Activated CD4-positive, alpha-beta T cell treated with anti-CD3 and anti-CD28 coated beads for 36 hours (primary cell): ENCODE measurements at places on chromosomes 2 and 18. TPM values are rescaled to one million over a fixed set of nuclear protein-coding genes. Genes with fewer than 3 reads are reported as not detected.

Gene SERPINB2
- total RNA-seq: not detected

Gene IL1A
- total RNA-seq: 6.6 TPM

DNA sequence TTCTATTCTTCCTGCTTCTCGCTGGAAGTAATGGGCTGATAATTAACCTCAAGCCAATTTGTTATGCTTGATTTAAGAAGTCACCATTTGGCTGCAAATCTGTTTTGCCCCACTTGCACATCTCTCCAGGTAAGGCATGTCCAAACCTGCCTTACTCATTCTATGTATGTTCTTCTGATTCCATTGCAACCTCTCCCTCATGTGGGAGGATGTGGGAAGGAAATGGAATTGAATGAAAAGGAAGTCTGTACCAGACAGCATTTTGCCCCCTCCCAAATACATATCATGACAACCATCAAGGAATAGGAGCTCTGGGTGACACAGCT, 131.7 kb downstream of the NRP2 start:
- no peak for DNase-seq

GRCh38 chr2:201191132-201191875, 8.4 kb downstream of the CASP10 start:
- no peak for DNase-seq

DNA sequence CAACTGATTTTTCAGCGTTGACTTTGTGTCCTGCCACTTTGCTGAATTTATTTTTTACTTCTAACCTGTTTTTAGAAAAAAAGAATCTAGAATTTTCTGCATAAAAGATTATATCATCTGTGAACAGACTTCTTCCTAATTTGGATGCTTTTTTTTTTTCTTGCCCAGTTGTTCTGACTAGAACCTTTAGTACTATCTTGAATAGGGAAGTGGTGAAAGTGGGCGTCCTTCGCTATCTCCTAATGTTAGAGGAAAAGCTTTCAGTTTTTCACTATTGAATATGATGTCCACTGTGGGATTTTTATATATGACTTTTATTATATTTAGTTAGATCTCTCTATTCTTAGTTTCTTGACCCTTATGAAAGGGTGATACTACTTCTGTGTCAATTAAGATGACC, 25.7 kb upstream of the KCNJ13 start:
- no peak for DNase-seq

DNA sequence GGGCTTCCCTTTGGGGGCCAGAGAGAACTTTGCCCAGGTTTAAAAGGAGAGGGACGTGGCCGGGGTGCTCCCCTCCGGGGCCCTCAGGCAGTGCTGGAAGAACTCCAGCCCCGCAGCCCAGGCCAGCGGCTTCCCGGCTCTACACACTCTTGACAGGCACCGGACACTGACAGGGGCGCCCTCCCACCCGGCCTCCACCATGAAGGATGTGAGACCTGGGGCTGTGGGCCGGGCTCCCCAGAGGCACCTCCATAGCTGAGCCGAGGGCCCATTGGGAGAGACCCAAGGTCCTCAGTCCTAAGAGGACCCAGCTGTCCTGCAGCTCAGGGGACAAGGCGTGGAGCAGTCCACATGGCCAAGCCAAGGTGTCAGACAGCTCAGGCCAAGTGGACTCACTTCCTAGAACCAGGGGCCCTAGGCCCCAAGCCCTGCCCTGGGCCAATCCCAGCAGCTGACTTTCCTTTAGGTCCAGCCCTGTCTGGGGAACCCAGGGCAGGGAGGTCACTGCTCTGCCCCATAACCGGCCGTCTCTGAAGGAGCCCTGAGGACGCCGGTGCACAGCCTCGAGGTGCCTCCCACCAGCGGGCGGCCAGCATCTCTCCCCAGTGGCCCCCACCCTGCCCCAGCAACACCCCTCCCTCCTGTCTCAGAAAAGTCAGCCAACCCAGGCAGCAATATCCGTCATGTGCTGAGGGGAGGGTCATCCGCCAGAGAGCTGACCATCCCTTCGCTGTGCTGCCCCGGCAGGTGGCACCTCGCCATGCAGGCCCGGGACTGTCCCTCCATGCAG, 51.8 kb downstream of the BIN1 start:
- DNase-seq: no peak

DNA sequence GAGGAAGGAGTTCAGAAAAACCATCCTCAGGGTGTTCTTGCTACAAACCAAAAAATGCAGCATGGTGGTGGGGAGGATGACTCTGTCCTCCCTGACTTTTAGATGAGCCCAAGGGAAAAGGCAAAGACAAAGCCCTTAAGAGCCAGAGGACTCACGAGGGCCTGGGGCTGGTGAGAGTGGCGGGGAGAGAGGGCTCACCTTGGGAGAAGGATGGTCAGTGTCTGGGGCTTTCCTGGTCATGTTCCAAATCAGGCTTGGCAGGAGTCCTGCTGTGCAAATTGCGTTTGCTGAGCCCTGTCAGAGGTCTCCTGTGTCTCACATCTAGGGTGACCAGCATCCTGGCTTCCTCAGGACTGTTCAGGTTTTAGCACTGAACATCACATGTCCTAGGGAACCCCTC, 4.7 kb downstream of the UGT1A1 start:
- DNase-seq: no peak

DNA sequence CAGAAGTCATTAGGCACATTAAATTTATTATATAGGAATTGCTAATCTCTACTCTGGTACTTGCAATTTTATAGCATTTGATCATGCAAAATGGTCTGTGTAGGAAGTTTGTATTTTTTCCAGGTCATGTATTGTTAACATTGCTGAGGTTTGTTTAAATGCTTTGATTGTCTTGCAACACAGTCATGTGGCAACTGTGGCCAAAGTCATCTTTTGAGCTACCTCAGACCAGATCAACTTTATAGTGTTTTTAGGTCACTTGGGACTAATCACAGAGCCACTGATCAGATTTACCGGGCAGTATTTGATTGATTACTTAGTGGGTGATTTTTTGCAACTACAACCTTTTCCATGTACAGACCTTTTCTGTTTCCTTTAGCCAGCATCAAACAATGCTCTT, 3.7 kb downstream of the SERPINB5 start:
- no peak for DNase-seq

DNA sequence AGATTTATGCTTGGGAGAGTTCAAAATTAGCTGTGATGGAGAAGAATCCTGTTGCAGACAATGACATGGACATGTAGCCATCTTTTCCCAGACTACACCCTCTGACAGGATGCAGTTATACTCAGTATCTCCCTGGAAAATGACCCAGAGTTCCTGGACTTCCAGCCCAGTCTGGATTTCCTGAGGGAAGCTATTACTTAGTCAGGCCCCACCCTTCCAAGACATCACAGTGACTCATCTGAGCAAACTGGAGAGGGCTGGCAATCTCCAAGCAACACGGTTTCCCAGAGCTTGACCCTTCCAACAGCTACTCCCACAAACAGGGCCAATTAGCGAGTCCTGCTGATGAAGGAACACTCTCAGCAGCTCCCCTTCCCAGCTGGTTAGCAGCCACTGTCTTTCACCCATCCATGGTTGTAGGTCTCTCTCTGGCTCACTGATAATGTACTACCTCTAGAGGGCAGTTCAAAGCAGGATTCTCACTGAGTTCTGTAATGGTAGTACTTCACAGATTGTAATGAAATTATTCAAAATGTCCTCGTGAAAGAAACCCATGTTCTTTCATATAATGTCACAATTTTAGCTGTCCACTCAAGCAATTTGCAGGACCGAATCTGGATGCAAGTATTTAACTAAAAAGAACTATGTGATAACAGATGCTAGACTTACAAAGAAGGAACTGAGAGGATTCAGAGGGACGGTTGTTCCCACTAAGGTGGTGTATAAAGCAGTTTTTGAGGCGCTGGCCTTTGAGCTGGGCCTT, 110.2 kb downstream of the MDH1 start:
- DNase-seq: no peak

- no peak for DNase-seq
These were observed 36.9 kb downstream of the KCTD18 start for GRCh38 chr2:200472853-200473464.

- DNase-seq: no peak
These were observed 123.3 kb downstream of the FHOD3 start for GRCh38 chr18:36420826-36421225.

- DNase-seq: no peak
These were observed 325.6 kb downstream of the NR4A2 start for GRCh38 chr2:156006721-156007618.

DNA sequence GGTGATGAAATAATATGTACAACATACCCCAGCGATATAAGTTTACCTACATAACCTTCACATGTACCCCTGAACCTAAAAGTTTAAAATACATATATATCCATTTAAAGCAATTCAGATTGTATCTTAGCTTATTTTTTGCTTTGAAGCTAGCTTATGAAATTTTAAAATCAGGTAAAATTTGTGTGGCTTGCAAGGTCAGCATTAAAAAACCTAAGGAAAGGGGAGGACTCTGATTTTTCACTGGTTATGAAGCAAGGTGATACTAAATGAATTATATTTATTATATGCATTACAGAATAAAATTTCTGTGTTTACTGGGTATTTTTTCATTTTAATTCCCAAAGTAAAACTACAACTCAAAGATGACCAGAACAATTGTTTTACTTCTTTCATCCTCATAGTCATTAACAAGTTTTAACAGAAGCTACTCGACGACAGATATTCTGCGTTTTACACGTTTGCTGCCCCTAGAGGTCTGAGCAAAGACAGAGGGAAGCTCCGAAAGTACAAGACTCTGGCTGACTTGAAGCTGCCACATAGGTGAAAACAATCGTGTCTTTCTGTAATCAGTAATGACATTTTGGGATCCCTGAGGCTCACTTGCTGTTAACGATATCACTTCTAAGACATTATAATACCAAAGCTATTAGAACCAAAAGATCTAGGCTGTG, 17.1 kb downstream of the PKP4 start:
- DNase-seq: no peak
